ENCODE measurements at places on chromosomes 3 and 15.
A peak's percentile ranks its signal among the peaks of the same experiment; 100 is the strongest.

GRCh38 chr3:52852419-52852818 lies 17.6 kb upstream of the MUSTN1 start:
- no peak for DNase-seq

DNA sequence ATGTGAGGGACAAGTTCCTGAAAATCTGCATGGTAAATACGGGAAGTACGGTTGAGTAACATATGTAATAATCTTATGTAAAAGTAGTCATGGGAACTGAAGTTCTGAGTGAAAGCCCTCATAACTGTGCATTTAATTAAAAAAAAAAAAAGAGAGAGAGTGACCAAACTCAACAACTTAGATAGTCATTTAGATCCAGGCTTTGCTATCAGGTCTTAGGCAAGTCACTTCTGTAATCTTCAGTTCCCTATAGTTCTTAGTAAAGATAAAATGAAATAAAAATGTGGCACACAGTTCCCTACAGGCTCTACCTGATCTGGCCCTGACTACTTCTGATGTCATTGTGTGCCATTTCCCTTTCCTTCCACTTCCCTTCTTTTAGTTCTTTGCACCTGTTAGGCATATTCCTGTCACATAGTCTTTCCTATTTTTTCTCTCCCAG lies 15.0 kb downstream of the RNF111 start:
- DNase-seq: no peak

- no peak for DNase-seq
Measured at GRCh38 chr3:149252272-149252671, 30.6 kb upstream of the CP start.

GRCh38 chr3:197466586-197467399 lies 89.0 kb downstream of the BDH1 start:
- no peak for DNase-seq

- DNase-seq: no peak
Measured at GRCh38 chr3:46218196-46218709, 10.1 kb upstream of the CCR1 start.

DNA sequence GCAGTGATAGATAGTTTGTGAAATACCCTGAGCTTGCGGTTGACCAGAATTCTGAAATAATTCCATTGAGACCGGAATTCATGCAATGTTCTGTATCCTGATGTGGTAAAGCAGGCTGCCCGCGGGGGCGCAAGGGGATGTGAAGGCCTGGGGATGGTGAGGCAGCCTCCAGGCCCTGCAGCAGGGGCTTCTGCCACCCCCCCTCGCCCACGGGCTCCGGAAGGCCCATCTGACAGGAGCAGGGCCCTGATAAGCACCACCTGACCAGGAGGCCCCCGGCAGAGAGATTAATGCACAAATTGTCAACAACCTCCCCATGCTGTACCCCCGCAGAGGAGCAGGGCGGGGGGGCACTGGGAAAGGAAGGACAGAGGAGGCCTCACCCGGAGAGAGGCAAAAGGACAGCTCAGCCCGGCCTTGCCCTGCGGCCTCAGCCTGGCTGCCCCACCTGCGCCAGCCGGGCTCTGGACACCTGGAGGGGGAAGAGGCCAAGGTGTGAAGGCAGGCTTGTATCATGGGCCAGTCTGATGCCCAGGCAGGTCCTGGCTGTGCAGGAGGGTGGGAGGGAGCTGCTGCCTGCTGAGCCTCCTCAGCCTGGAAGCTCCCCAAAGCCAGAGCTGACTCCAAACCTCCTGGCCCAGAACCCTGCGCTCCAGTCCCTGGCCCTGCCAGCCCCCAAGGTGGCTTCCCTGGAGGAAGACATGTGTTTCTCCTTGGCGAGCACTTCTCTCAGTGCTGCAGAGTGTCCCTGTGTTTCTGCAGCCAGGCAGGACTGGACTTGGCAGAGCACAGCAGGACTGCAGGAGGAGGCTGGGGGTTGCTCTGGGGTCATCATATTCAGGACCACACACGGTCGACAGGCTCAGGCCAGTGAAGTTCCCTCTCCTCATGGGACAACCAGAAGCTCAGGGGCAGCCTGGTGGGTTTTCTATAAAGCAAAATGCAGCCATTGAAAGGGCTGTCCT lies 46.5 kb downstream of the RPN1 start:
- DNase-seq: no peak

GRCh38 chr3:55481744-55482495 lies 5.2 kb downstream of the WNT5A start:
- DNase-seq: peak; percentile 50

DNA sequence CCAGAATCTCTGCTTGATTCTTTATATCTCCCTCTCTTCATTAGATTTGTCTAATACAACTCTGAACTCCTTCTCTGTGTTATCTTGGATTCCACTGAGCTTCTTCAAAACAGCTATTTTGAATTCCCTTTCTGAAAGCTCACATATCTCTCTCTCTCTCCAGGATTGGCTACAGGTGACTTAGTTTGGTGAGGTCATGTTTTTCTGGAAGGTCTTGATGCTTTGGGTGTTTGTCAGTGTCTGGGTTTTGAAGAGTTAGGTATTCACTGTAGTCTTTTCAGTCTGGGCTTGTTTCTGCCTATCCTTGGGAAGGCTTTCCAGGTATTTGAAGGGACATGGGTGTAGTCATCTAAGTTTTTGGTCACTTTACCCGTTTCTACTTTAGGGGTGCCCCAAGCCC lies 781.8 kb downstream of the FHIT start:
- DNase-seq: no peak

DNA sequence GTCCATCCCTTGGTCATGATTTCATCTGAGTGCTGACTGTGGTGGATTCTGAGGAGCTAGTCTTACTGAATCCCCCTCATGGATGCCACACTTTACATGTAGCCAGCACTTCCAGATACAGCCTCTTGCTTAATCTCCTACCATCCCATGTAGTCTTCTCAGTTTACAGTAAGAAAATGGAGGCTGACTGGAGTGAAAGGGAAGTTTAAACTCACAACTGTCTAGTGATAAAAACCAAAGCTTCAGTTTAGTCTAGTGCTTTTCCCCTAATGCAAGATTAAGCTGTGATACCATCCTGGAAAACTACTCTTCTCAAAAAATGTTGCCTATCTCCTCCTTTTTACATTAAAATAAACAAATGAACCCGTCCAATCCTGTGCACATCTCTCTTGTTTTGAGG lies 146.8 kb upstream of the HES1 start:
- DNase-seq: no peak

- no peak for DNase-seq
Measured at GRCh38 chr15:100120111-100120510, 221.7 kb downstream of the ADAMTS17 start.

DNA sequence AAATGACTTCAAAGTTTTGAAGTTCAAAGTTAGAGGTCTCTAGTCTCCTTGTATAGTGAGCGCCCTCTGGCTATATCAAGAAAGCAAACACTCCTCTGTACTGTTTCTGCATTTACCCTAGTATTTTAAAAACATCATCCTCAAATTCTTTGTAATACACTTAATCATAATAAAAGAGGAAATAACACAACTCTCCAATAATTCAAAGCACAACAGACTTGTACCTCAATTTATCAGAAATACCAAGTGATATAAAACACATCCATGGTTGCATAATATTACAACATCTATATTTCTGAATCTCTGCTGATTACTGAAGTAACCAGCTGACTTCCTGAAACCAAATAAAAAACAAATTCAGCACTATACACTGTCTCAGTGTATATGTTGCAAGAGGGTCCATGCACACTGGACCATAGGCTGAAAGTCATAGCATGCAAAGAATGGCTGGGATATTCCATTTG lies 12.5 kb downstream of the PLOD2 start:
- no peak for DNase-seq

DNA sequence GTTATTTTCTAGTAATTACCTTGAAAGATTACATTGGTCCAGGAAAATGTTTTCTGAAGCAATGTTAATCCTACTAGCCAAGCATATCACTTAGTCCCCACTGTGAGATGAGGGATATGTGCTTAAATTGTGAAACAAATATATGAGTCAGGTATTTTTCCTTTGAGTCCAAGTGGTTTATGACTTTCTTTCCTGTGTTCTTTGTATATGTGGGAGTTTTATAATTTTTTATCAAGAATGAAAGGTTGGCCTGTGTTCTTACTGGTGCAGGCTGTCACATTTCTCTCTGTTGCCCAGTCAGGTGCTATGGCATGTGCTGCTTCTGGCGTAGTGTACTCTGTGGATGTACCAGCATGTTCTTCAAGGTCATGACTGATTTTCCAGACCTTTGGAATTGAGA lies 147.4 kb downstream of the CMSS1 start:
- peak; percentile 63 for DNase-seq

GRCh38 chr15:60324706-60325438 lies 72.9 kb downstream of the ANXA2 start:
- no peak for DNase-seq

GRCh38 chr3:182811269-182811596 lies 17.9 kb downstream of the ATP11B start:
- DNase-seq: no peak

DNA sequence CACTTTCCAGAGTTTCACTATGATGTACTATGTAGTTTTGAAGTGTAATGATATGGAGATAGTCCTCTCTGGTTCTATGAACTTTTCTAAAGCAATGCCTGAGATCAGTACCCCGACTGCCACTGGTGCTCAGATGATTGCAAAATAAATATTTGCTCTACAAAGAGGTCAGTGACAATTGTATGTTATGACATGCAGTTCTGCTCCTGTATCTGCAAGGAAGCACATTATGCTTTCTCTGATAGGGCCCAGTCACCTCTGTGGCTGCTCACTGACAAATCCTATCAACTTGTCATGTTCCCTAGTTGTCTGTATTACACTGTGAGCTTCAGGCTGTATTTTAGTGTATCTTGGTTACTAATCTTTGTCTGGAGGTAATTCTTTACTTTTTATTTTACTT lies 362.6 kb downstream of the ROBO1 start:
- DNase-seq: no peak

GRCh38 chr3:38521391-38521987 lies 25.3 kb downstream of the EXOG start:
- DNase-seq: peak; percentile 73

DNA sequence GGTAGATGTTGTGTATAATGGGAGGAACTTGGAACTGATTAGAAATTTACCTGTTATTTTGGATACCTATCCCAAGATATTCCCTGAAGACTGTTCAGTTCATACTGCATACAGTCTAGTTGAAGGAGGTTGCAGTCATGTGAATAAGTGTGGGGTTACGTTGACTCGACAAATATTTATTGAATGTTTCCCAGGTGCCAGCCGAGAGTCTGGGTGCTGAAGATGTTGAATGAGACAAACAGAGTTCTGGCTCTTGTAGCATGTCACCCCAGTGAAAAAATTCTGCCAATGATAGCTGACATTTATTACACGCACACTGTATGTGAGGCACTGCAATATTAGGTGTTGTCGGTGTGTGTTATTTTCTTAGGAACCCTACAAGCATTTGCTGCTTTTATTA lies 176.0 kb downstream of the KCNMB2 start:
- no peak for DNase-seq

DNA sequence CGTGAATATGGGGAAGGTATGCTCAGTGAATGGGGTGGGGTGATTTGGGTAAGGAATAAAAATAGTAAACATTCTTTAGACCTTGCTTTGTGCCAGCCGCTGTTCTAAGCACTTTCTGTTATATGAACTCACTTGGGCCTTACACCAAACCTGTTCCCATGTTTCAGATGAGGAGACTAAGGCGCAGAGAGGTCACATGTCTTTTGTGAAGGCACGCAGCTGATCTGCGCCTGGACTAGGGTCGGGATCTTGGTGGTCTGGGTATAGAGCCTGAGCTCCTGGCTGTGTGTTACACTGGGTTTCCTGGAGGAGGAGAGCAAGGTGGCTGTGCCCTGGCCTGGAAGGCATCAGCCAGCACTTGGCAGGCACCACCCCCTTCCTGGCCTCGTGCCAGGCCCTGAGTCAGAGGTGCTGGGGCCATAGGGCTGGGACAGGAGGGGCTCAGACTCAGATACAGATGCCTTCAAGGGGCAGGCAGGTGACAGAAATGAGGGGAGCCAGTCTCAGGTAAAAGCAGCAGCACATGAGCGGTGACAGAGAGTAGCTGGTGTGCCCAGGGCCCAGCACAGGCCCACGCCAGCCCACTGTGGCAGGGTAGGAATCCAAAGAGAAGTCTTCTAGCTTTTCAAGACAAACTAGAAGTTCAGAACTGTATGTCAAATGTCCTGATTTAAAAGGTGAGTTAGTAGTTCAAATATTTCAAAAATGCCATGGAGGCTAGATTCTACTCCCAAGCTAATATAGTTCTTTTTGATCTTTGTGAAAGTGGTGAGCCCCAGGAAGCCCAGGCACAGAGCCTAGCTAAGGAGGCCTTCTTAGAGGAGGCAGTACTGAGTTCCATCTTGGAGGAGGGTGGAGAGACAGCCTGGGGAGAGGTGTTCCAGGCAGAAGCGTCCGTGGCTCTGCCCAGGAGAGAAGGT lies 83.1 kb downstream of the DNAJB8 start:
- DNase-seq: peak; percentile 86

GRCh38 chr15:55694652-55695150 lies 48.3 kb downstream of the PRTG start:
- no peak for DNase-seq

- peak; percentile 42 for DNase-seq
Measured at GRCh38 chr3:171320750-171321558, 139.3 kb downstream of the TNIK start.
